ENCODE measurements at places on chromosomes 7 and 10.

- no peak for DNase-seq
These were observed 34.4 kb upstream of the SLF2 start for GRCh38 chr10:100878291-100878910.

DNA sequence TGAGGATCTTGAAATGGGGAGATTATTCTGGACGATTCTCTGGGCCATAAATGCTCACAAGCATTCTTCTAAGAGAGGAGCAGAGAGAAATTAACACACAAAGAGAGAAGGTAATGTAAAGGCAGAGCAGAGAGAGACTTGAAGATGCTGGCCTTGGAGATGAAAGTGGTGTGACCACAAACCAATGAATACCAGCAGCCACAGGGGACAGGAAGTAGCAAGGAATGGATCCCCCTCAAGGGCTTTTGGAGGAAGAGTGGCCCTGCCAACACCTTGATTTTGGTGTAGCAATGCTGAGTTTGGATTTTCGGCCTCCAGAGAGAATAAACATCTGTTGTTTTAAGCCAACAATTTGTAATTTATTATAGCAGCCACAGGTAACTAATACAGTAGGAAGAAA lies 1155.6 kb downstream of the TYW1 start:
- DNase-seq, result no peak

DNA sequence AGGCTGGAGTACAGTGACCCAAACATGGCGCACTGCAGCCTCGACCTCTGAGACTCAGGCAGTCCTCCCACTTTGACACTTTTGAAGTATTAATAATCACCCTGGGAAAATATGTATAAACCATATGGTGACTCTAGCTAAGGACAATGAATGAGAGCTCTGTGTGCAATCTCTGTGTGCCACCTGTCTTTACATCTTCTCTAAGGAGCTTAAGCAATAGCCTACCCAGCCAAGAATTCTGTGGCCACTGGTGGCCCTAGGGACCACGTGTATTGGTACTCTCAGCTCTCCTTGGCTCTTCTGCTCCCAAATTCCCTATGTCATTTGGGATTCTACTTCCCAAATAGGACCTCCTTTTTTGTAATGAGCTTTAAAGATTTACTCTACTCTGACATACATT lies 23.7 kb downstream of the FGF8 start:
- DNase-seq, result no peak

DNA sequence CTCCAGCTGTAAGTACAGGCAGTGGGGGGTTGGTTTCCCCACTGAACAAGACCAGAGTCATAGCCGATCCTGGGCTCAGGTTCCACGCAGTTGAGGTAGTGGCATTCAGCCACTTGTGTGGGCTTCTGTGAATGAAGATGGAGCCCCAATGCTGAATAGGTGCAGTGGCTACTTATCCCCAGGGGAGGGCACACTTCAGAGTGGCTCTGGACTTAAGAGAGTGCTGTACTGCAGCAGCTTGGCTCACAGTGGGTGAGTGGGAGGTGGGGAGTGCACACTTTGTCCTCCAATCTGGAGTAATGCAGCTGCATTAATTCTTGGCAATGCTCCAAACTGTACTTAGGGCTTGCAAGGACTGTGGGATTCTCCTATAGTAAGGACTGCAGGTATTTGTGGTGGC lies 81.9 kb downstream of the BUB3 start:
- no peak for DNase-seq

- no peak for DNase-seq
These were observed 112.2 kb downstream of the EXOC4 start for GRCh38 chr7:133364959-133365690.

DNA sequence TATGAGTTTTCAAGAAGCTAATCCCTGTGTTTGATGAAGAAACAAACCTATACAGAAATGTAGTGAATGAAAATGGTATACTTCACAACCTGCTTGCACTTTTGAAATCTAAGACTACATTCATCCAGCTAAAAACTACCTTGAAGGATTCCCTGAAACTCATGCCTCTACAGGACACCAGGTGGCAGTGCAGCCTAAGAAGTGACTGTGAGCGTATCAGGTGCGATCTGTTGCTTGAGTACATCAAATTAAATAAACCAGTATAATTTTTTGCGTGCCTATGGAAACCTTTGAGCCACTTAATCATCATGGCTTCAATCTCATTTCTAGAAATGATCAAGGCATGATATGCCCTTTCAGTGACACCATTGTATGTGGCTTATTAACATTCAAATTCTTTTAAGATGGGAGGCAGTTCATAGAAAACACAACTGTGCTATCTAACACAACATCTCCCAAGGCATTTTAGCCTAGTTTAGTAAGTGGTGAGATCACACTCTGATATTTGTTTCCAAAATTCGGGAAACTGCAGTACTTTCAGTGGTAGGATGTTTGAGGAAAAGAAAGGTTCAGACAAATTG lies 57.4 kb downstream of the PPP1R17 start:
- peak; percentile 11 for DNase-seq

DNA sequence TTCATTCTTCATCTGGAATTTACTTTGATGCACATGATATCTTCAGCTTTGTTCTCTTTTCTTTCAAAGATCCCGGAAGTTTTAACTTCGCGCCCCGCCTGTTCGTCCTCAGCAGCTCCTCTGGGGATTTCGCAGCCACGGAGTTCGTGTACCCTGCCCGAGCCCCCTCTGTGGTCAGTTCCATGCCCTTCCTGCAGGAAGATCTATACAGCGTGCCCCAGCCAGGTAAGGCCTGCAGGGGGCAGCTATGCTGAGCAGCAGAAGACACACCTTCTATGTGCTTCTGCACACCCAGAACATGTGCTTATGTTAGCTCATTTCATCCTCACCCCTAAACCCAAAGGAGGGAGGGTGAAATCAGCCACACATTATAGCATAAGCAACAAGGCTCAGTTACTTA lies 79.7 kb upstream of the LYZL2 start:
- no peak for DNase-seq

- no peak for DNase-seq
These were observed 43.0 kb upstream of the PRKAR2B start for GRCh38 chr7:107001490-107001889.

DNA sequence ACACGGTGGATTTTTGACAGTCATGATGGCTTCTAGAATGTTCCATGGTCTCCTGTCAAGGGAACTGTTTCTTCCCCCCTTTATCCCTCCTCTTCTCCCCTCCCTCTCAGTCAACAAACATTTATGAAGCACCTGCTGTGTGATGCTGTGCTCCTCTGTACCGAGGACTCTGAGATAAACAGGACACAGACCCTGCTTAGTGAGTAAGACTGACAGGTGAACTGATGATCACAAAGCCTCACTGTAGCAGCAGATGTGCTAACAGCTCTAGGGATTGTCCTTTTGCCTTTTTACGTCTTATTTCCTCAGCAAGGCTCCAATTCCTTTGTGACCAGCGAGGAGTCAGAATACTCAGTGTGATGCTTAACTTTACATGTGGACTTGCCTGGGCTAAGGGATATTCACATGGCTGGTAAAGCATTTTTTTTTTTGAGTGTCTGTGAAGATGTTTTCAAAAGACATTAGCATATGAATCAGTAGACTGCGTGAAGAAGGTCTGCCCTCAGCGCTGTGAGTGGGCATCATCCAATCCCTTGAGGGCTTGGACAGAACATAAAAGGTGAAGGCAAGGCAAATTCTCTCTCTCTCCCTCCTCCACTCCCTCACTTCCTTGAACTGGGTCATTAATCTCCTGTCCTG lies 170.1 kb downstream of the ADRA2A start:
- no peak for DNase-seq

- no peak for DNase-seq
These were observed 118.4 kb upstream of the ANK3 start for GRCh38 chr10:60508037-60508436.

DNA sequence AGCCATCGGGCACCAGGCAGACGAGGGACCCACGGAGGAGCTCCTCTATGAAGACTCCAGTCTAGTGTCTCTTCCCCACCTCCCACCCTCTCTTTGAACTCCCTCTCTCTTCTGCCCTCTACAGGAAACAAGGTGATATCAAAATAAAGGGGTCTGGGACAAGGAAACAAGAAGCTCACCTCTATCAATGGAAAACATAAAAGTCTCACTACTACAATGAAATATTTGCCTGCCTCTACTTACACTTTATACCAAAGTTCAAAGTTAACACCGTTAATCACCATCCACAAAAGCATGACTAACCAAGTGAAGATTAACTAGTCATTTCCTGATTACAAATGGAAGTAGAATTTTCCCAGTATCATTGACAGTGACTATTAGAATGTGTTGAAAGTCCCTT lies 82.2 kb downstream of the PARD3 start:
- no peak for DNase-seq

DNA sequence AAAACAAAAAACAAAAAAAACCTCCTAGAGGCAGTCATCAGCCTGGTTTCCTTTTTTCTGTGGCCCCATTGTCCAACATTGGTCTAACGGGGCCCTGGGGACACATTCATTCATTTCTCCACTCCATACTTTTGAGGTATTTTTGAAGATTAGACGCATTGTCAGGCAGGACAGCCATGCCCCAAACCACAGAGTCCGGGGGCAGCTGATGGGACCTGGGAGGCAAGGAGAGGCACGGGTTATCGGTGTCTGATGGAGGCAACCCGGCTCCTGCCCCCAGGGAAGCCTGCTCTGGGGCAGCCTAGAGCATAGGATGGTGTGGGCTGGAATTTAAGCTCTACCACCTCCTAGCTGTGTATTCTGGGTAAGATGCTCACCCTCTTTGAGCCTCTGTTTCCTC lies 6.5 kb upstream of the RABGEF1 start:
- no peak for DNase-seq
